ENCODE measurements at places on chromosomes 4 and X. TPM values are rescaled to one million over a fixed set of nuclear protein-coding genes. Genes with fewer than 3 reads are reported as not detected.

GRCh38 chrX:44157283-44157682 is 184.1 kb upstream of the NDP start:
- peaks cover 10% of the 10 kb centered on the region for H3K27me3 ChIP-seq
- DNase-seq = no peak
- no peak overlapping the region for H3K27ac ChIP-seq

- no peaks in the 10 kb centered on the region for H3K36me3 ChIP-seq
- H3K27me3 ChIP-seq = no peaks in the 10 kb centered on the region
- H3K27ac ChIP-seq = no peak overlapping the region
- no peak overlapping the region for H3K4me3 ChIP-seq
- H3K4me1 ChIP-seq = no peaks in the 10 kb centered on the region
Observed at GRCh38 chrX:109049903-109050302, 313.5 kb upstream of the IRS4 start.

- no peak overlapping the region for H3K4me3 ChIP-seq
- H3K27ac ChIP-seq = no peak overlapping the region
- no peaks in the 10 kb centered on the region for H3K36me3 ChIP-seq
- H3K27me3 ChIP-seq = no peaks in the 10 kb centered on the region
- no peaks in the 10 kb centered on the region for H3K4me1 ChIP-seq
Observed at GRCh38 chr4:4606321-4606720, 64.5 kb upstream of the STX18 start.

- peaks cover 24% of the 10 kb centered on the region for H3K27me3 ChIP-seq
- no peak overlapping the region for H3K4me3 ChIP-seq
- no peak overlapping the region for H3K27ac ChIP-seq
- H3K36me3 ChIP-seq = peaks cover 4% of the 10 kb centered on the region
- no peak for DNase-seq
- peaks cover 12% of the 10 kb centered on the region for H3K4me1 ChIP-seq
Observed at GRCh38 chrX:10622197-10622596, 1.8 kb upstream of the MID1 start.

DNA sequence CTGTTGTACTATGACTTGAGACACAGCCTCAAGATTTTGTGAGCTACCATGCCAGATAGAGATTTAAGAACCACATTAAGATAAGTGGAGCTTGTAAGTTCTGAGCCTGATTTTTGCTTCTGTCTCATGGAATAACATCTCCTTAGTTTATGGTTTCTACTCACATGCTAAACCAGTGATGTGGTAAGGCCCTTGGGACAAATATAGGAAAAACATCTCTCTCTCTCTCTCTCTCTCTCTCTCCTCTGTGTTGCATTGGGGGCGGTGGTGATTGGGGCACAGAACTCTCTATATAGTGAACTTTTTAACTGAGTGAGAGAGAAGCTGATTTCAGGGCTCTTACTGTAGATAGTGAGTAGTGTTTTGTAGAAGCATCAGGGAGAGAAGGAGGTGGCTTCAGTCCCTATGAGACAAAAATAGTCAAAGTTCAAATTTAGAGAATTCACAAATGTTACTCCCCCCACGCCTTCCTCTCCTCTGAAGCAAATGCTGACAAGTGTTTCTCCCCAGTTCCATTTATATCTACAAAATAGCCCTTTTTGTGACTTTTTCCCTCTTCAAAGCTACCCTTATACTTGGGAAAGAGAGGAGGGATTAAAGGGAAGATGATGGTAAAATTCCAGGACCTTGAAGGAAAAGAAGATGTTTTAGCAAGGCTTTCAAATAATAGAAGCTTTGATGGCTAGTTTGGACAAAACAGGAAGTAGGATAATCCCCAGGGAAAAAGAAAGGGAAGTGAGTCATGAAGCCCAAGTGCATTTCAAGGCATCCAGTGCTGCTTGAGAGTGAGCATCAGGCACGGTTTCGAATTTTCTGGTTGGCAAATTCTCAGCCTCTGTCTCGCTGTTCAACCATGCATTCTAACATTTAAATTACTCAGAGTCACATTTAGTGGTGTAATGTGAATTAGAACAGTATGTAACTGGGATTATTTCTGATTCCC is 134.3 kb upstream of the AP1S2 start:
- H3K27ac ChIP-seq = no peak overlapping the region
- H3K4me1 ChIP-seq = peaks cover 12% of the 10 kb centered on the region
- DNase-seq = no peak

DNA sequence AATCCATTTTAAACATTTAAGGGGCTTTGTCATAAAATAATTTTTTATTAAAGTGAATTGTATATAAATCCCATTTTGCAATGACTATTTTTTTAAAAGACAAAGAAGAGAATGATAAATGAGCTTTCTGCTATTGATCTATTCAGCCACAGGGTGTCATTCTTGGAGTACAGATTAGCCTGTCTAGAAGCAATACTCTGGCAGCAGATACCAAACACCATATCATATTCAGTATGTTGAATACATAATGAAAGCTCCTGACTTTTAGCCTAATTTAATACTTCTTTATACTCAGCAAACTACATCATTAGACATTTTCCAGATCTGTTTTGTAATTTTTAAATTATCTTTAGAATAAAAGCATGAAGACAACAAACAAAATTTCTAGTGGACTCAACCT is 496.3 kb downstream of the PDGFC start:
- H3K4me3 ChIP-seq = no peak overlapping the region
- no peaks in the 10 kb centered on the region for H3K4me1 ChIP-seq
- peaks cover 4% of the 10 kb centered on the region for H3K36me3 ChIP-seq
- H3K27me3 ChIP-seq = no peaks in the 10 kb centered on the region

- no peak overlapping the region for H3K4me3 ChIP-seq
- H3K36me3 ChIP-seq = no peaks in the 10 kb centered on the region
- peaks cover 18% of the 10 kb centered on the region for H3K27me3 ChIP-seq
Observed at GRCh38 chrX:119374736-119375135, 24.4 kb upstream of the SLC25A43 start.

- no peaks in the 10 kb centered on the region for H3K36me3 ChIP-seq
- no peak overlapping the region for H3K4me3 ChIP-seq
- H3K4me1 ChIP-seq = no peaks in the 10 kb centered on the region
- DNase-seq = no peak
- H3K27me3 ChIP-seq = no peaks in the 10 kb centered on the region
Observed at GRCh38 chrX:14359316-14359715, 170.0 kb upstream of the GLRA2 start.

DNA sequence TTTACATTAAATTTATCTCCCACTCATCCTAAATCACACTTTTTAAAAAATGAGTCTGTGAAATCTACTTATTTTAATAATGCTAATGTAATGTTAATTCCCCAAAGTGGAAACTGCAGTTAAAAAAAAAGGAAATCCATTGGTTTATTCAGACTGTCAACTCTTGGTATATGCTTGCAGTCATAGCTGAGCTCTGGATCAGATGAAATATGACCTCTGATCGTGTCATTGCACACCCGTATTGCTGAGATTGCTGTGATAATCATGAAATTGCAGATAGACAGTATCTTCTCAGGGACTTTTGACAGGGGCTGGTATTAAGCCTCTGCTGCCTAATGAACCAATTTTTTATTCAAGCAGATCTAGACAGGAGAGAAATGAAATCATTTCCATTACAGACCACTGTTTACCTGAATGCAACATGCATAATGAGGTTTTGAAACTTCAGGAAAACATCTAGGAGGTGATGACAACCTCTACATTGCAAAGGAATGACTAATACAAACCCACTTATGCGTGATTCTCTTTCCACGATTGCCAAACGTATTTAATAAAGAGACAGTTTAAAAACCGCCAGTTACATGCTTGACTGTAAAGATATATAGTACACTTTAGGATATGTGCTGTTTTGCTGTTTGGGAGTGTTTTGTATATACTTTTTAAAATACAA is 138.3 kb upstream of the PUDP start:
- H3K4me3 ChIP-seq = no peak overlapping the region
- no peaks in the 10 kb centered on the region for H3K27me3 ChIP-seq
- H3K27ac ChIP-seq = no peak overlapping the region
- DNase-seq = no peak

DNA sequence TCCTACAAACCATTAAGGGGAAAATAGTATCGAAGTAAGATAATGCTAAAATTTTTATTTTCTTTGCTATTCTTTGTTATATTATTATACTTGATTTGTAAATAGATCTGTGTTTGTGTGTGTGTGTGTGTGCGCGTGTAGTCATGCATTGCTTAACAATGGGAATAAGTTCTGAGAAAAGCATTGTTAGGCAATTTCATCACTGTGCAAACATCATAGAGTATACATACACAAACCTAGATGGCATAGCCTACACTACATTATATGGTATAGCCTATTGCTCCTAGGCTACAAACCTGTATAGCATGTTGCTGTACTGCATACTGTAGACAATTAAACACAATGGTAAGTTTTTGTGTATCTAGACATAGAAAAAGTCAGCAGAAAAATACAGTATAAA is 17.1 kb downstream of the MTTP start:
- no peak overlapping the region for H3K4me3 ChIP-seq
- H3K36me3 ChIP-seq = no peaks in the 10 kb centered on the region
- H3K27me3 ChIP-seq = peaks cover 17% of the 10 kb centered on the region
- H3K27ac ChIP-seq = no peak overlapping the region
- H3K4me1 ChIP-seq = no peaks in the 10 kb centered on the region

DNA sequence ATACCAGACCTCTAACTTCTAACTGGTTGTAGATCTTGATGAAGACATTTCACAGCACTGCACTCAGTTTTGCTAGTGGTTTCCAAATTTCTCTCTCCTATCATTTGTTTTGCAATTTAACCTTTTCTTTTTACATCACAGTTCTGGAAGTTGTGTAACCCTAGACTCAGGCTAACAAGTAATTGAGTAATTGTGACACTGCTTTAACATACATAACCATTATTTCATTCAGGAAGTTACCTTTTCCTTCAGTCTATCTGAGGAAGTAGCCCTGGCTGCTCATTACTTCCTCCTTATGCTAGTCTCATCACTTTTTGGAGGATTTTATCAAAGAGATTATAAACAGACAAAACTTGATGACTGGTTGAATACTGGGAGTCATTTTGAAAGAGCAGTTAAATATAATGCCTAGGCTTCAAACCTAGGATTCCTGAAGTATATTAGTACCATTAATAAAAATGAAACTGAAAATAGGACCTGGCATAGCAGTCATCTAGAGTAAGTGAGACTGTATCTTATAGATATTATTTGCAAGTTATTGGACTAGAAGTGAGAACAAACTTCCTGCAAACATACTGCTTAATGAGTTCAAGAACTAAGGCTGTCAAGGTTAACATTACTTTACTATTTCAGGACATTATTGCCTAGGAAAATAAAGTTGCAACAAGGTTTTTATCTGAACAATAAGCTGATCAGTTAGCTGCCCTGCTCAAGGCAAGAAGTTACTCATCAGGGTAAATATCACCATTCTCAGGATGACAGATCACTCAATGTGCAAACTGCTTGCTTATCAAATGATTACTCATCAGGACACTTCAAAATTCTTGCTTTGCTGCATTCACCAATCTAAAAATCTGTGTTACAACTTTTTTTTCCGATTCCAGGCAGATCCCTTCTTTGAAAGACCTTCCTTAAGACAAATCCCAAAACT is 25.6 kb upstream of the TEX13C start:
- peak overlapping the region; percentile 86 for H3K27ac ChIP-seq
- no peak for DNase-seq
- peaks cover 2% of the 10 kb centered on the region for H3K27me3 ChIP-seq
- no peaks in the 10 kb centered on the region for H3K36me3 ChIP-seq
- H3K4me3 ChIP-seq = peak overlapping the region; percentile 65

DNA sequence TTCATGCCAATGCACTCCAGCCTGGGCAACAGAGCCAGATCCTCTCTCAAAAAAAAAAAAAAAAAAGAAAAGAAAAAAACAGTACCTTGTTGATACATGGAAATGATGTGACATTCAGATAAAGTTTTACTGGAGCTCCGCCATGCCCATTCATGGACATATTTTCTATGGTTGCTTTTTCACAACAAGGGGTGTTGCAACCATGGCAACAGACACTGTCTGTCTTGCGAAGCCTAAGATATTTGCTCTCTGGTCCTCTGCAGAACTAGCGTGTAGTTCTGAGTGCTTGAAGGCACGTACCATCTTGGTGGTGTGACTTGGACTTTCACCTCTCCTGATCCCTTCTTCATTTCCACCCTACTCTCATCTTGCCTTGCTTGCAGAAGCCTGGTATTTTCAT is 53.2 kb downstream of the TBL1X start:
- H3K36me3 ChIP-seq = peaks cover 4% of the 10 kb centered on the region
- H3K4me1 ChIP-seq = peaks cover 33% of the 10 kb centered on the region
- no peak overlapping the region for H3K4me3 ChIP-seq
- H3K27me3 ChIP-seq = no peaks in the 10 kb centered on the region
- no peak overlapping the region for H3K27ac ChIP-seq

DNA sequence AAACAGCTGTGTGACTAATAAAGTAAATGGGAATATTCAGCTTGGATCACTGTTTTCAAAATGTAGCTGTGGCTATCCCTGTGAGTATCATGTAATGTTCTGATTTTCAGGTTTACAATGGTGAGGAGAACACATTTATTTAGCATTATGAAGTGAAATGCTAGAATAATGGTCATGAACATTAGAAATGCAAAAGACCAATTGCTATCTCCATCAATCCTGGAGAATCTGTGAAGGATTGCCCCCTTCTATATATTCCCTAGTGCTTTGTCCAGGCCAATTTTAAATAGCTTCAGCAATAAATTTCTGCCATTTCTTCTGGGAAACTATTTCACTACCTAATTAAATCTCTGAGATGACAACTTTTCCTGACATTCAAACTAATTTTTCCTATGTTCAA is 1399.1 kb downstream of the PCDH19 start:
- no peak overlapping the region for H3K27ac ChIP-seq
- no peak overlapping the region for H3K4me3 ChIP-seq
- peaks cover 8% of the 10 kb centered on the region for H3K36me3 ChIP-seq
- no peaks in the 10 kb centered on the region for H3K4me1 ChIP-seq
- DNase-seq = no peak

- peaks cover 24% of the 10 kb centered on the region for H3K36me3 ChIP-seq
- H3K27me3 ChIP-seq = no peaks in the 10 kb centered on the region
- peaks cover 19% of the 10 kb centered on the region for H3K4me1 ChIP-seq
- no peak overlapping the region for H3K4me3 ChIP-seq
- DNase-seq = no peak
Observed at GRCh38 chrX:40663880-40664630, 16.7 kb upstream of the CXorf38 start.

GRCh38 chr4:160772668-160773067 is 1391.1 kb downstream of the FSTL5 start:
- no peak for DNase-seq
- no peak overlapping the region for H3K27ac ChIP-seq
- no peaks in the 10 kb centered on the region for H3K36me3 ChIP-seq
- H3K27me3 ChIP-seq = no peaks in the 10 kb centered on the region
- H3K4me3 ChIP-seq = no peak overlapping the region

- no peaks in the 10 kb centered on the region for H3K36me3 ChIP-seq
- no peak for DNase-seq
- no peak overlapping the region for H3K4me3 ChIP-seq
Observed at GRCh38 chr4:112502871-112503270, 13.1 kb downstream of the NEUROG2 start.

- H3K4me3 ChIP-seq = no peak overlapping the region
- DNase-seq = no peak
- no peaks in the 10 kb centered on the region for H3K27me3 ChIP-seq
- H3K4me1 ChIP-seq = no peaks in the 10 kb centered on the region
Observed at GRCh38 chrX:10726647-10727046, 106.3 kb upstream of the MID1 start.

POU3F4 gene
- not detected for total RNA-seq

PCDH11X gene
- 0.07 TPM for total RNA-seq

FGFR3 gene
- total RNA-seq = not detected

ZCCHC12 gene
- total RNA-seq = not detected

MAGEE1 gene
- total RNA-seq = 1.8 TPM

OTUD4 gene
- 60.8 TPM for total RNA-seq

PCYT1B gene
- total RNA-seq = not detected

SASH3 gene
- total RNA-seq = 317 TPM
